ENCODE measurements at places on chromosomes 7 and 10. TPM values are rescaled to one million over a fixed set of nuclear protein-coding genes. Genes with fewer than 3 reads are reported as not detected.

- DNase-seq = no peak
Measured at GRCh38 chr7:41503438-41503837, 199.5 kb downstream of the INHBA start.

TRIM4 gene
- 30.2 TPM for polyA plus RNA-seq

ZNF679 gene
- not detected for polyA plus RNA-seq

ZNF485 gene
- 1.7 TPM for polyA plus RNA-seq

GRCh38 chr7:121116396-121116795 is 127.9 kb downstream of the CPED1 start:
- DNase-seq = no peak

DNA sequence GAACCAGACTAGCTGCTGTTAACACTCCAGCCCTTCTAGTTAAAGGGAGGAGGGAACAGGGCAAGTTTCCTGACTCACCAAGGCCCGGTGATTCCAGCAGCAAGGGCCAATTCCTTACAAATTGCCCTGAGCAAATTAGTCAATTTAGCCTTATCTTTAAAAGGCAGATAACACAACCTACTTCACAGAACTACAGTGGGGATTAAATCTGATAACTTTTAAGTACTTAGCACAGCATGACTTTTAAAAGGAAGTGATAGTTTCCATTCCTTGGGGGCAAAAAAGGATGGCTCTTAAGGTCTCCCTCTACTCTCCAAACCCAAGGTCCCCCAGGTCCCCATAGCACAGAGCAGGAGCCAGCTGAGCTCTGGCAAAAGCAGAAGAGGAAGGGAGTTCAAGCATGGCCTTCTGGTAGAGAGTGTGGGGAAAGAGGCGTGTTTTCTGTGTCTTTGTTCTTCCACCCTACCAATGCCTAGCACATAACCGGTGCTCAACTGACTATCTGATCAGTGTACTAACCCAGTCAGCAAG is 4.0 kb downstream of the CDCA7L start:
- no peak for DNase-seq

All from urinary bladder (tissue), 4 donors.